Uterus (tissue), 4 donors: ENCODE measurements at places on chromosomes 6 and 20.

DNA sequence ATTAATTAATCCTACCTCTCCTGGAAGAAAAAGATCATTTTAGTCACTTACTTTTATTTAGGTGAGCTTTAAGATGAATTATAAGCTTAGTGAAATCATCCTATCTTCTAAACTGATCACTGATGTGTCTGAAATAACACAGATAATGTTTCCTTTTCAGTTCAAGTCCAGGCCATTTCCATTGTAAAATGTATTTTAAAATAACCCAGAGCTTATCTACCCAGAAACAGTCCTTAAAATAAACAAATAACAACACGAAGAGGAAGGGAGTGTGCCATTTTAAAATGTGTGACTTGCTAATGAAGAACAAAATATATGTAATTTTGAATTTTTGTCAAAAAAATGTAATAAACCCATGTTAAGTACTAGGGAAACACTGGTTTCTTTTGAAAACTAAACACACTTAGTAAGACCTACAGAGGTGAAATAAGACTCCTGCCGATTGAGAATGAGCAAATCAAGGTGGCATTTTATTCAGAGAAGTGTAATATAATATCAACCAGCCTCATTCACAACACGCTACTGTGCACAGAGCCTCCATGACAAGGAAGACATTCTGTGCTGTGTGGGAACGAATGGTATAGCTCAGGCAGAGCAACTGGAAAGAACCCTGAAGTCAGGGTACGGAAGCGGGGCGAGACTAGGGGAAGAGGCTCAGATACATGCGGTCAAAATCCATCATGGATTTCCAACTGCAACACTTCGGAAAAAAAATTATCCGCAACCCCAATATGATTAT, 7.7 kb downstream of the LRP11 start:
- H3K4me1 ChIP-seq: no peaks in the 10 kb centered on the region
- no peak overlapping the region for H3K27ac ChIP-seq
- no peaks in the 10 kb centered on the region for H3K36me3 ChIP-seq
- no peaks in the 10 kb centered on the region for H3K27me3 ChIP-seq

DNA sequence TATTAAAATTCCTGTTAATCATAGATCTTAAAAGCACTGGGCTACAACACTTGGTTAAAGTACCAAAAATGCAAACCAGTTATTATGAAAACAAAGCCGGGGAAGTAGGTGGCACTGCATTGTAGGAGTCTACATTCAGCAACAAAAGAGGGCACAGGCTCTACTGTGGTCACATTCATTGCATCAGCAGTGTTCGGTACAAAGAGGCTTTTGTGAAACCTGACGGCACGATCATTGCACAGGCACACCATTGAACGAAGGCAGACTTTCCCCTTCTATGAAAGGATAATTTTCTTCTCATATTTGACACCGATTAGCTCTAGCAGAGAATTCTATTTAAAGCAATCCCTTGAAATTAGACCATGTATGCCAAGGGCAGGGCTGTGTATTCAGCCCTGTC, 44.6 kb upstream of the AGPAT4 start:
- no peaks in the 10 kb centered on the region for H3K36me3 ChIP-seq
- no peaks in the 10 kb centered on the region for H3K4me1 ChIP-seq
- no peak overlapping the region for H3K27ac ChIP-seq
- H3K27me3 ChIP-seq: no peaks in the 10 kb centered on the region
- DNase-seq: no peak

DNA sequence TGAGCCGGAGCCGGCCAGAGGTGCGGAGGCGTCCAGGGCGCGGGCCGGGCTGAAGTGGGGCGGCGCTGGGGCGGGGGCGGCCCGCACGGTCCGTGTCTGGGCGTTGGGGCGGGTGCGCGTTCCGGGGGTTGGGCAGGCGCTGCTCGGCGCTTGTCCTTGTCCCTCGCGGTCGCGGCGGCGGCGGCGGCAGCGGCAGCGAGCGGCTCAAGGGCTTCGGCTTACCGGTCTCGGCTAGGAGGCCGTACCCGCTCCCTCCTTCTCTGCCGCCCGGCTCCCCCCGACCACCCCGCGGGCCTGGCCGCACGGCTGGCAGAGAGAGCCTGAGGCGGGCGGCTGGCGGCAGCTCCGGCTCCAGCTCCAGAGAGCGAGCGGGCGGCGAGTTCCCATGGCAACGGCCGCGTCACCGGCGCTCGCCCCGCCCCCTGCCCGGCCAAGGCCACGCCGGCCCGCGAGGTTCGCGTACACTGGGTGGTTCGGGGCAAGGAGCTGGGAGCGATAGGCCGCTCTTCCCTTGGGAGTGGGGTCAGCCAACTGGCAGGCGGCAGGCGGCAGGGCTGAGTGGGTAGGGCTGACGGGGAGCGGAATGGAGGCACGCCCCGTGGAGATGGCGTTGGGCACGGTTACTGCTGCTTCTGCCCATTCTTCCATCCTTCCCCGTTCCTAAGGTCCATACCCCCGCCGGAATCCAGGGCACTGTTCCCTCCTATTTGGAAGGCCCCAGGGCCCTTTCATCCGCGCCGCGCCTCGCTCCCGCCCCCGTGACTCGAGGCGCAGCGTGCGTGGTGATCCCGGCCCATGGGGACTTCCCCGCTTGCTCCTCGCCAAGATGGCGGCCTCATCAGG, at the start of gene LRRC73:
Gene LRRC73, minus strand, starts transcription at position 363 of the 843 bp plus-strand sequence. CDS start 561 bp downstream, outside the sequence.
- no peaks in the 10 kb centered on the region for H3K27me3 ChIP-seq
- H3K4me1 ChIP-seq: peaks cover 2% of the 10 kb centered on the region
- no peak within 1 kb of the TSS for H3K27ac ChIP-seq
- peak within 1 kb of the TSS; percentile 61 for H3K4me3 ChIP-seq

DNA sequence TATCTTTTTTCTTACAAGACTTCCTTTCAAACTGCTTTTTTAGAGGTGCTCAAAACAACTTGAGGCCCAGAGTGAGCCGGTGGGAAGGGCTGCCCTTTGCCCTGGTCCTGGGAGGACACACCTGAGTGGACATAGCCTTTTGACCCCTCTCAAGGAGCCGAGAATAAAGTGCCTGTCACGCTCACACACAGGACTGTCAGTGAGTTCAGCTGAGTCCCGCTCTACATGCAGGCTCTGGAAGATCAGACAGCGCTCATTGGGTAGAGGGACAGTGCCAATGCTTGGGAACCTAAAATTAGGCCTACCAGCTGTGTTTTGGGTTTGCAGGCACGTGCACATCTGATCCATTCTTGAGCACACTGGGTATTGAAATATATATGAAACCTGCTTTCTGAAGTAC, 387.8 kb downstream of the CD83 start:
- H3K27ac ChIP-seq: no peak overlapping the region
- H3K27me3 ChIP-seq: no peaks in the 10 kb centered on the region
- no peak for DNase-seq
- no peak overlapping the region for H3K4me3 ChIP-seq

DNA sequence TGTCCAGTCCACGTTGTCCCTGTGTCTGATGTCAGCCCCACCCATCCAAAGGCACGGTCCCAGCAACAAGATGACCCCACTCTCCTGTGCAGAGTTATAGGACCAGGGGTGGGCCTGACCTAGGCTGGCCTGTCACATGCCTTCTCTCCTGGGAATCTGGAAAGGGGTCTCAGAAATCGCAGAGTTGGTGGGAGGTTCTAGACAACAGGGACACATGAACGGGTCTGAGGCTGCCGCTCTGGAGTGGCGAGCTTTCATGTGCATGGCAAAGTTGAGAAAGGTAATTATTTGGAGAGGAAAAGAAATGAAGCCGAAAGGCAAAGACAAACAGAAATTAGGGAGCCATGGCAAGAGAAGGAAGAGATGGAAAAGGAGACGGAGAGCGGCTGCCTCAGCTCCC, 29.5 kb downstream of the BFSP1 start:
- no peaks in the 10 kb centered on the region for H3K27me3 ChIP-seq
- no peak overlapping the region for H3K4me3 ChIP-seq
- no peak overlapping the region for H3K27ac ChIP-seq
- no peaks in the 10 kb centered on the region for H3K4me1 ChIP-seq
- DNase-seq: no peak

GRCh38 chr6:165184192-165184979, 125.0 kb downstream of the C6orf118 start:
- no peaks in the 10 kb centered on the region for H3K27me3 ChIP-seq
- no peak overlapping the region for H3K4me3 ChIP-seq
- H3K27ac ChIP-seq: no peak overlapping the region
- DNase-seq: no peak
- H3K4me1 ChIP-seq: no peaks in the 10 kb centered on the region
